ENCODE measurements at places on chromosomes 13 and 19.
A peak's percentile ranks its signal among the peaks of the same experiment; 100 is the strongest.

GRCh38 chr13:35552172-35552844 is 75.8 kb upstream of the MAB21L1 start:
- no peak for DNase-seq

DNA sequence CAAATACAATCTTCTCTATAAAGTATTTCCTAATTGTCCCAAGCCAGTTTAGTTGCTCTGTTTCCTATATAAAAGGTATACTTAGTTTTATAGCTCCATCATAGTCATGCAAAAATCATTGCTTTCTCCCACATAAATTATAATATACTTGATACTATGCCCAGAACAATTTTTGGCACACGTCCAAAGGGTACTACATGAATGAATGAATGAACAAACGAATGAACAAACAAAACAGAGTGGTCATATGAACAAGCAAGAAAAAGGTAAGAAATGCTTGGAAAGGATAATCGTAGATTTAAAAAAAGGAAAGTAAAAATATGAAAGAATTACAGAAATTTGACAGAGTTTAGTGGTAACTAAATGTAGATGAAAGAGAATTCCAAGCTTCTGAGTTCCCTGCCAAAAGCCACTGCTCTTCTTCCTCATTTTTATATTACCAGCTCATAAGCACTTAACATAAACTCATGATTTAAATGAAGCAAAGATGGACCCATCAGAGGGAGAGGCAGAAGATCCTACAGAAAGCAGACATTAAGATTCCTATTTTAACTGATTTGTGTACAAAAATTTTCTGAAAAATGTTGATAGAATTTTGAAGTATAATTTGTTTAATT is 123.2 kb downstream of the ENOX1 start:
- DNase-seq: no peak

DNA sequence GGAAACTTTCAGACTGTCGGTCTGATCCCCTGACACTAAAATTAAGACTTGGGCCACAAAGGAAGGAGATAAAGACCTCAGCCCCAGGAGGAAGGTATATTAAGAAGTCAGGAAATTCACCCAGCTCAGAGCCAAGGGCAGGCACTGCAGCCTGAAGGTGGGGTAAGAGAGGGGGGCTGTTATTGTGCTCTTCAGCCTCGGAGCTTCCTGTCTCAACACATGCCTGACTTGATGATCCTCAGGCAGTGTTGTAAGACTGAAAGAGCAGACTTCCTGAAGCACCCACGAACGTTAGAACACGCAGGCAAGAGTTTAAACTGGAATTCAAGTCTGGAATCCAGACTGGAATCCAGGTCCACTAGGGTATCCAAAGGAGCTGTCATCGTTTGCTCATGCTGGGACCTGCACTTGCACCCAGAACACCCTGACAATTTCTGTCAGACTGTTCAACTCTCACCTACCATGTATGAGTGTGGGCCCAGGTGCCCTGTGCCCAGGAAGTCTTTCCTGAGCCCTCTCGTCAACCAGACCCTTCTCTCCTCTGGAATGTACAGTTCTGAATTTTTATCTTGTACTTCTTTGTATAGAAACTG is 10.7 kb upstream of the FLT1 start:
- DNase-seq: no peak

DNA sequence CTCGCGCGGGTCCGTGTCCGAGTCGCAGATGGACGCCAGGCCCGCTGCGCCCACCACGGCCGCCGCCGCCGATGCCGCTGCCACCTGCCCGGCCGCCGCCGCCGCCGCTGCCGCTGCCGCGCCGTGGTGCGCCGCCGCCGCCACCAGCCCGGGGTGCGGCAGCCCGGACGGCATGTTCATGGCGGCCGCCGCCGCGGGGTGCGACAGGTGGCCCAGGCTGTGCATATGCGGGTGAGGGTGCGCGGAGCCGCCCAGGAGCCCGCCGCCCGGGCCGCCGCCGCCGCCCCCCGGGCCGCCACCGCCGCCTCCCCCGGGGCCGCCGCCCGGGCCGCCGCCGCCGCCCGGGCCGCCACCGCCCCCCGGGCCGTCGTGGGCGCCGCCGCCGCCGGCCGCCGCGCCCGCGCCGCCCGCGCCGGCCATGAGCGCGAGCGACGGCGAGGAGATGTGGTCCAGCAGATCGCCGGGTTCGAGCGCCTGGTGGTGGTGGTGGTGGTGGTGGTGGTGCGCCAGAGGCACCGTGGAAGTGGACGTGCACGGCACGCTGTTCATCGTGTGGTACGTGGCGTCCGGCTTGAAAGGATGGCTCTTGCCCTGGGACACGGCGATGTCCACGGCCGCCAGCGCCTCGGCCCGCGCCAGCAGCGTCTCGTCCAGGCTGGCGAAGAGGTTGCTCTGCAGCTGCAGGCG is 1.3 kb downstream of the POU4F1 start:
- peak; percentile 54 for DNase-seq

DNA sequence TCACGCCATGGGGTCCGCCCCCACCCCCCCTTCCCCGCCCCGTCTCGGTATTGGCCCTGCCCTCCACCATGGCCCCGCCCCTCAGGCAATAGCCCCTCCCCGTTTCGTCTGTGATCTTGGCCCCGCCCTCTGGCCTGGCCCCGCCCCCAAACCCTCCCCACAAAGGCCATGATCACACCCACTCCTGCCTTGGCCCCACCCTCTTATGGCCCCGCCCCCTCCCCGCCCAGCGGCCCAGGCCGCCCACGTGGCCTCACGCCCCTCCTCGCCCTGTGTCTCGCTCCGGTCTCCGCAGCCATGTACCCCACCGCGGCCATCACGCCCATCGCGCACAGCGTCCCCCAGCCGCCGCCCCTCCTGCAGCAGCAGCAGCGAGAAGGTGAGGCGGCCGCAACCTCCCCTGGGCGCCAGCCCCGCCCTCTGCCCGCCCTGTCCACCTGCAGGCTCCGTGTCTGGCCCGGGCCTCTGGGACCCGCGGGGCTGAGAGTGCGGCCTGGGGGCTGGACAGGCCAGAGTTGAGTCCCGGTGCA is 61.3 kb downstream of the CELF5 start:
- peak; percentile 91 for DNase-seq

DNA sequence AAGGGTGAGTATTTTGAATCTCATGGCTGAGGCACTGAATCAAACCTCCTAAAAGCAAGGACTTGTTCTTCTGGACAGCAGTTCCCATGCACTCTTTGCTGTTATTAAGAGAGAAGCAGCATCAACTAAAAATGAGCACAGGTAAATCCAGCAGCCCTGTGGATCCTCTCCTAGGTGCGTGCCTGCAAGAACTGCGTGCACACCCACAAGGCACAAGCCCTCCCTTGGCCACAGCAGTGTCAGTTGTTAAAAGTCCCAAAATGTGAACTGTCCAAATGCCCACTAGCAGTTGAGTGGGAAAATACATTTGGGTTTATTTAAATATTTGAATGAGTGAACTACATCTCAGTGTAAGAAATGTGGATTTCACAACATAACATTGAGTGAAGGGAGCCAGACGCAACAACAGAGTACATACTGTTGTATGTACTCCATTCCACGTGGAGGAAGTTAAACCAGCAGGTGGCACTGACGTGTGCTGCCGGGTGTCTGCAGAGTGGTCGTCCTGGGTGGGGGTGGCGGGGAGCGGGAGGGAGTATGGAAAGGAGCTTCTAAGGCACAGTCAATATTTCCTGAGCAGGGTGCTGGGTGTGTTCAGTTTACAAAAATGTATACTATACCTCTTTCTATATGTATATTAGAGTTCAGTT is 266.4 kb downstream of the NALCN start:
- DNase-seq: peak; percentile 65
